ENCODE measurements at places on chromosomes 7 and 10. TPM values are rescaled to one million over a fixed set of nuclear protein-coding genes. Genes with fewer than 3 reads are reported as not detected.

- no peak for DNase-seq
These were observed 83.4 kb upstream of the NMT2 start for GRCh38 chr10:15251791-15252380.

DNA sequence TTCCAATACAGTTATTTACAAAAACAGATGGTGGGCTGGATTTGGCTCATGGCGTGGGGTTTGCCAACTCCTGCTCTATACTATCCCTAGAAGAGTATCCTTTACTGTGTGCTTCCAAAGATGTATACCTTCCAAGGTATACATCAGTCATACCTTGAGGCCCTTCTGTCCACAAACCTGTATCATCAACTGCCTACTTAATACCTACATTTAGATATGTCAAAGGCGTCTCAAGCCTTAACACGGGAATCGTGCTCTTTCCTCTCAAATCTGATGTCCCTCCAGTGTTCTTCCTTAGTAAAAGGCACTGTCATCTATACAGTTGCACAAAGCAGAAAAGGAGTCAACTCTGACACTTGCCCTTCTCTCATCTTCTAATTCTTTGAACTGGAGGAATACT, 36.9 kb downstream of the NAMPT start:
- DNase-seq, result no peak

GIMAP8 gene
- 24.8 TPM for polyA plus RNA-seq

DNA sequence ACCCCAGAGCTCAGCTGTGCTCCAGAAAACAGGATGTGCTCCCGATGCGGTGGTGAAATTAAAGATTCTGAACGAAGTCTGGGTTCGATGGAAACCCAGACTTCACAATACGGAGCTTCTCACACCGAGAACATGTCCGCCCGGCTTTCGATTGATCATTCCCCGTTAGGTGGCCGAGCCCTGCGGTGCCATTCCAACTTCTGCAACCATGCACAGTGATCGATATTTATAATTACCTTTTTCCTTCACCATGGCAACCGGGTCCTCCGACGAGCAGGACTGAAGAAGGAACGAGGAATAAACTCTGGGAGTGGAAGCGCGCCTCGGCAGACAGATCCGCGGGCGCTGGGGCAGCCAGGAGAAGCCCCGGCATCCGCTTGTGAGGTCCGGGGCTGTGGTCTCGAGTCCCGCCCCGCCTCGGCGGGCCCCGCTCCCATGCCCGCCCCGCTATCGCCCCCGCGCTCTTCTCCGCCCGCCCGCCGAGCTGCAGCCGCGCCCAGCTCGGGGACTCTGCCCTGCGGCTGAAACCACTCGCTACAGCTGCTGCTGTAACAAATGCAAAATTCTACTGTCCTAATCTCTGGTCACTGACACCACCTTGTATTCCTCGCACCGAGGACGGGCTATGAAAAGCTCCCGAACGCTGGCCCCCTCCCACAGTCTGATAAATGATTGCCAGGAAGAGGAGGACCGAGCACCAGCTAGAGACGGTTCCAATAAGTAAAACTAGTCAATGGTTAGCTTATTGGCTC, 26.2 kb downstream of the ABLIM1 start:
- DNase-seq, result no peak

GRCh38 chr7:23898619-23899018, 188.6 kb downstream of the STK31 start:
- no peak for DNase-seq

DNA sequence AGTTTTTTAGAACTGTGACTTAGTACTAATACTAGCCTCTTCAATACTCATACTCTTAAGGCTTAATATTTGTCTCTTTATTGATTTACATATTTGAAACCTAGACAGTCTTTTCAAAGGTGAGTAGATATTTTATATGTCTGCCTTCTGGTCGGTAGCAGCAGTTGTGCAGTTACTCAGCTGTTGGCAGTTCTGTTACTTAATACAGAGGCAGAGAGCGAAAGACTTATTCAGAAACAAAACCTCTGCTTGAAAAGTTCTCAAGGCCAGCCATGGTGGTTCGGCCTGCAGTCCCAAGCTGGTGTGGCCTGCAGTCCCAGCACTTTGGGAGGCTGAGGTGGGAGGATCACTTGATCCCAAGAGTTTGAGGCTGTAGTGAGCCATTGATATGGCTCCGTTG, 84.2 kb downstream of the AUTS2 start:
- DNase-seq, result no peak

VPS37D gene
- 8.2 TPM for polyA plus RNA-seq

DNA sequence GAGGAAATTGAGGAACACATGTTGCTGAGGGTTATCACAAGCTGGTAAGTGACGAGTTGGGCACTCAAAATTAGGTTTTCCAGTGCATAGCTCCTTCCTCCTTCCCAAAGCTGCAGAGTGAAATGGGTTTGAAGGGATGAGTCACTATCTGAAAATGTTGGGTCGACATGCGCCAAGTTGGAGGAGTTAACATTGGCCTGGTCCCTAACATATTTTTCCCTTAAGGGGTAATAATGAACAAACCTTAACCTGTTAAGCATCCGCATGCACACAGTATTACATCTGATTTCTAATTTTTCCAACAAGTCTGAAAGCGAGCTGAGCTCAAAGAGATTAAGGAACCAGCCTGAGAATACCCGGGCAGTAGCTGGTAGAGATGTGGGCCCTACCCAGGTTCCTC, 20.7 kb upstream of the TECTB start:
- DNase-seq, result no peak

POLR2J2 gene
- 0.53 TPM for polyA plus RNA-seq

DNA sequence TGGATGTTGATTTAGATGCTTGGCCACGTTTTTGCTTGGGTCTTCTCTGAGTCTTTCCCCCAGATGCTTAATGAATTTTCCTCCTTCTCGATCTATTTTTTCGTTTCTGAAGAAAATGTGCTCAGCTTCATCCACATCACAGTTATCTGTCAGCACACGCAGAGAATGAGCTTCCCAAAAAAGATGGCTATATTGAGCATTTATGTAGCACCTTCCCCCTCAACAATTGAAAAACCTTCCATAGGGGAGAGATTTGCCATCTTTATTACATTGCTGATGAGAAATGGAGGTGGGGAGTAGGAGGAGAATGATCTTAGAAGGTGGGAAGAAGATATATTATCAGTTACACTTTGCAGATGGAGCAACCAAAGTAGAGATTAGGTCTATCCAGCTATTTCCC, 228.1 kb upstream of the PHYHIPL start:
- DNase-seq, result no peak

DNA sequence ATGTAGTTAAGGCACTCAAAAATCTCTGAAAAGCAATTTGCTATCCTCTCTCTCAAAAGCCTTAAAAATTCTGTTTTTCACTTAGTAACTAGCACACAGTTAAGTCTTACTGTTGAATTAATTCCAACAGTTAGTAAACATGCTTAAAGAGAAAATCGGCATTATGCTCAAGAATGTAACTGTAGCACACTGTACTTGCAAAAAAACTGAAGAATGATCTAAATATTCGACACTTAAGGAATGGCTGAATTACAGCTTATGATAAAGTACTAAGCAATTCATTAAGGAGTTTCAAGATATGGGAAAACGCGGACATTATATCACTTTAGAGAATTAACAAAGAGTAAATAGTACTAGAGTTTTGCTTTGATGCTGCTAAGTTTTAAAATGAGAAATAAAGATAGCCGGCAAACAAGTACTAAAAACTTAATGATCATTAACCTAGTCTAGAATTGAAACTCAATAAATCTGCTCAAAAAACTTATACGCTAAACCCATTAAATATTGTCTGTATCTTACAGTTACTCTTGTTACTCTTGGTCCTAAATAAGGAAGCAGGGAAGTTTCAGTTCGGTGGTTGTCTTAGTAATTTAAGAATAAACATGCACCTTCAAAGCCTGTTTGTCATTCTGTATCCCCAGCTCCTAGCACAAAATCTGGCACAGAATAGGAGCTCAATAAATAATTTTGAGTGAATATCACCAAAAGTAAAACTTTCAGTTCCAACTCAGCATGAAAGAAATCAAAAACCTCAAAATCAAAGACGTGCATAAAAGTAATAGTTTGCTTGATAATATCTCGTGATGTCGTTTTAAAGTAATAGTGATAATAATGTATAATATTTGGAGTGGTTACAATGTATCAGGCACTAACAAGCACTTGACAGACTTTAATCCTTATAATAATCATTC, 1.2 kb downstream of the TRDMT1 start:
- DNase-seq, result no peak

- DNase-seq, result no peak
These were observed 219.6 kb downstream of the ARHGAP12 start for GRCh38 chr10:31709028-31709427.

GRCh38 chr7:102874166-102874829, 38.5 kb upstream of the LRRC17 start:
- no peak for DNase-seq

CFAP43 gene
- 10.1 TPM for polyA plus RNA-seq

DNA sequence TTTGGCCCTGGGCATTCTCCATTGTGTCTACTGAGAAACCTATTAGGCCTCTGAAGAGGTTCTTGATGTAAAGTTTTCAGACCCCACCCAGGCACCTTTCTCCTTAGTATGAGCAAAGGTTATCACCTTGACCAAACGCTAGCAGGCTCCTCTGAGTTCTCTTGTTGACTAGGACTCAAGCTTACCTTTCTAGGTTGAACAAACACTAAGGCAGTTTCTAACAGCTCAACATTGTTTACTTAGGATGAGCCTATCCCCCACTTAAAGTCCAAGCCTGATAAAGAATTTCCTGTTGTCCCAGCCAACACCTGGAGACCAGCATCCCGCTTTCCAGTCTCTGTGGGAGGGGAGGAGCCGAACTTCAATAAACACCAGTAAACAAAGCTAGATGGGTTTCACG, 26.3 kb upstream of the ITGB8 start:
- DNase-seq, result no peak

DNA sequence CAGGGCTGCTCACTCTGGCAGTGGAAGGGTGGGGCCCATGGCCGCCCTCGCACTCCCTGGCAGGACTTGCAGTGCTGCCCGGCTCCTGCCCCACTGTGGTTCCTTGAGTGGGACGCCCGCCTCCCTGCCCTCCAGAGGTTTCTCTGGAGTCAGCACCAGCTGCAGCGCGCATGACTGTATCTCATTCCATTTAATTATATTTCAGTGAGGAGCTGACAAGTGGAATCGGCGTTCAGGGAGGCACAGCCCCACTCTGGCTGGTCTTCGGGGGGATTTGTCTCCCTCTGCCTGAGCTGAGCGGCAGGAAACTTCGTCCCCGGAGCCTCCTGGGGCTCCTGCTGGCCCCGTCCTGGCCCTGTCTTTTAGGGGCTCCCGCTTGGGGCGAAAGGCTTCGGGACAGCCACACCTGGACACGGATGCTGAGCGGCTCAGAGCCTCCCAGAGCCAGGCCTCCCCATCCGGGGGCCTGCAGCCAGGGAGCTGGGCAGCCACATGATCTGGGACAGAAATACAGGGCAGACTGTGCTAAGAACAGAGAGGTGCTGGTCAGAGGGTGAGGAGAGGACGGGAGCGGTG, 75.3 kb upstream of the NKX6-2 start:
- no peak for DNase-seq

DNA sequence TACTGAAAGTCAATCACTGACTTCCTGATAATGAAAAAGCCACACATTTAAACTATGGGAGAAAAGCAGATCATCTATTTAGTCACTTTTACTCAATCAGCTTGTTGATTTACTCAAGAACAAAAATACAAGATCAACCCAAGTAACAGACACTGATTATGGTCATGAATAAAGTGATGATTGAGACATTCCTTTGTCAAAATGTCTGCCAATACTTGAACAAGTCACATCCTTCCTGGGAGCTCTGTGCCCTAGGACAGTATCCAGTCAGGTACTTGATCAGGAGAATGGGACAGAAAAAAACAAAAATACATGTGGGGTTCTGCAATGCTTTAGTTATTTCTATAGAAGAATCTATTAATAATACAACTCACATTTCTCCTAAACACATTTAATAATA, 150.0 kb upstream of the NEBL start:
- DNase-seq, result no peak

DNA sequence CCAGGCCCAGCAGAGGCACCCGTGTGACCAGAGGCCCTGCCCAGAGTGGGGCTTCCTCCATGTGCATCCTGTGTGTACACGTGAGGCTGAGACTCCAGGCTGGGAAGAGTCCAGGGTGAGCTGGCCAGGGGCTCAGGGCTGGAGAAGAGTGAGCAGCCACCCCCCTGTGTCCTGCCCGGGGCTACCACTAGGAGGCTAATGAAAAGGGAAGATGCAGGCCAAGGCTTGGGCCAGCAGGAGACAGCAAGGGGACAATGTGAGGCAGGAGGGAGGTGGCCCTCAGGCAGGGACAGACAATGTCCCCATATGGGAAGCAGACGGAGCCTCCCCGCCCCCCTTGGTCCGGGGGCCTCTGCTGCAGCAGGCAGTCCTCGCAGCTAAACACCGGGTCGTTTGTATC, 102.0 kb downstream of the HIF1AN start:
- no peak for DNase-seq

DNA sequence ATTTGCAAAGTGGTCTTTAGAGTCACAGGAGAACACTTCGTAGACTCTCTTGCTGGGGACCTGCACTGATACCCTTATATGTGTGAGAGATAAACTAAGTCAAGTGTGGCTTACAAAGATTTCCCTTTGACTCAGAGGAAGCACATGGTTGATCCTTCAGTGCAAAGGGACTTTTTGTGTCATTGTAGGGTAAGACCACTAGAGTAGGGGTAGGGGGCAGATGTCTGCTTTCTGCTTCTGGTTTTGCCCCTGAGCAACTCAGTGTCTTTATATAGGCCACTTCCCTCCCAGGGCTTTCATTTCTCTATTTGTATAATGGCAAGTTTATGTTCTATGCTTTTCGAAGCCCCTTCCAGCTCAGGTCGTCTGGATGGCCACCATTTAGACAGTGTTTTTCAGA, 281.7 kb downstream of the SORCS3 start:
- no peak for DNase-seq

- DNase-seq, result no peak
These were observed 157.9 kb downstream of the PLXDC2 start for GRCh38 chr10:19974138-19974537.

DNA sequence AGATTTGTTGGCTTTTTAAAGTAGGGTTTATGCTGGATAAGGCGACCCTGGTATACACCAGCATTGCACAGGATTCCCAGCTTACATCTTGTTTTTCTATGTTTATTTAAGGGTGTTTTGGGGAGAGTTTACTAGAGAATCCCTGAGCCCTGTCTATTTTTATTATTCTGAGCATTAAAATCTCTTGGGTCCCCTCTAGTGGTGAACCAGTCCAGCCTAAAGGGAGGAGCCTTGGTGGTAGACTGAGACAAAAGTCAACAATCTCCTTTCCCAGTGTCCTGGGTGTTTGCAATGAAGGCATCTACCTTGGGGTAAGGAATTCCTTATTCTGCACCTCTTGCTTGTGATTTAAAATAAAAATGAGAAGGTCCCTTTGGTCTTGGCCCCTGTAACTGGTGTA, 38.2 kb downstream of the ANTXRL start:
- no peak for DNase-seq

- no peak for DNase-seq
These were observed 3.8 kb downstream of the NFE2L3 start for GRCh38 chr7:26155531-26156375.

MMD2 gene
- not detected for polyA plus RNA-seq

ELFN1 gene
- polyA plus RNA-seq, result 2.8 TPM

HOXA10 gene
- 0.94 TPM for polyA plus RNA-seq
